Neural crest cell (in vitro differentiated cells): ENCODE measurements at places on chromosomes 5 and 9. TPM values are rescaled to one million over a fixed set of nuclear protein-coding genes. Genes with fewer than 3 reads are reported as not detected.

SLC4A9 gene
- total RNA-seq, result not detected in 2 replicates

TTC39B gene
- total RNA-seq, result 3.7 TPM in 2 replicates

AMBP gene
- total RNA-seq, result 0.40 TPM in 1 of 2 replicates, not detected in the other

CDKN2B gene
- not detected in 2 replicates for total RNA-seq

ANXA6 gene
- total RNA-seq, result 142 and 151 TPM in 2 replicates

TRIM52 gene
- total RNA-seq, result 9.0 TPM in 2 replicates

GFI1B gene
- total RNA-seq, result not detected in 2 replicates

GARNL3 gene
- 10.3 and 10.5 TPM in 2 replicates for total RNA-seq

ZNF483 gene
- total RNA-seq, result 26.0 and 28.7 TPM in 2 replicates

CDX1 gene
- not detected in 2 replicates for total RNA-seq

PLPPR1 gene
- 3.2 and 4.7 TPM in 2 replicates for total RNA-seq

DNA sequence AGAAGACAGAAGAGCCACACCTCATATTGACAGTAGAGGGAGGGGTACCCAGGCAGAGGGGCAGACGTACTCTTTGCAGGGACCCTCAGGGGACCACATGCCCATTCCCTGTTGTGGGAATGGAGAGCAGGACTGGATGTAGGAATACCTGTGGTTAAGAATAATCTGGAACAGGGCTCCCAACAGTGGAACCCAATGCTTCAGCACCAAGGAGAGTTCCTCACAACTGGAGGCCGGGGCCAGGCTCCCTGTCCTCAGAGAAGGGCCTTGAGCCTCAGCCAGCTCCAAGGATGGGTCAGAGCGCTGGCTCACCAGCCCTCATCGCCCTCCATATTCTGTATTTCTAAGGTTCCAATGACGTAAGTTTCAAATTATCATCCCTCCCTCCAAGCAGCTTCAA is 7.4 kb upstream of the SHC3 start:
- peak; percentile 42 for DNase-seq

DNA sequence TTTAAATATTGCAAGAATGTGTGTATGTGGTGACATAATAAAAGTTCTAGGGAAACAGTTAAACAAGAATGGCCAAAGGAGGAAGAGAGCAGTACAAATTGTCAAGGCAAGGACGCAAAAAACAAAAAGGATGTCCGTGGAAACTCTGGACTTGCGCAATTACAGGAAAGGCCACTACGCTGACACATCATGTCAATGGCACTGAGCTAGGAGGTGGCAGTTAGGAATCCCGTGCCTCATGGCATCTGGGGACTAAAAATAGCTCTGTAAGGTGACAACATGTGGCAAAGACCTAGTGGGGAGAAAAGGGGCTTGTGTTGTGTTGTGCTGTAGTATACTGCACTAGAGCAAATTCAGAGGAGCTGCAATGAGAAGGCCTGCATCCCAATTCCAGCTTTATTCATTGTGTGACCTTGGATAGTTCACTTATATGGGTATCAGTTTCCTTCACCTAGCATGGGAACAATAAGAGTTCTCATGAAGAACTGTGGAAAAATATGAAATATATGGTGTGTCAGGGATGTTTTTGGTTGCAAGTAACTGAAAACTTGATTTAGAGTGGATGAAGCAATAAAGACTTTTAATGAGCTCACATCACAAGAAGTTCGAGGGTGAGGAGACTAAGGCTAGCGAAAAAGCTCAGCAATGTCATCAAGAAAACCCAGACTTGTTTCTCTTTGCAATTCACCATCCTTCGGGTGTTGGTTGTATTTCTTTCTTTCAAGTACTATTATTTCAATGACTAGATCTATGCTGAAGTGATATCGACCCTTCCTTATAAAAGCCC is 124.1 kb upstream of the STC2 start:
- DNase-seq, result no peak

DNA sequence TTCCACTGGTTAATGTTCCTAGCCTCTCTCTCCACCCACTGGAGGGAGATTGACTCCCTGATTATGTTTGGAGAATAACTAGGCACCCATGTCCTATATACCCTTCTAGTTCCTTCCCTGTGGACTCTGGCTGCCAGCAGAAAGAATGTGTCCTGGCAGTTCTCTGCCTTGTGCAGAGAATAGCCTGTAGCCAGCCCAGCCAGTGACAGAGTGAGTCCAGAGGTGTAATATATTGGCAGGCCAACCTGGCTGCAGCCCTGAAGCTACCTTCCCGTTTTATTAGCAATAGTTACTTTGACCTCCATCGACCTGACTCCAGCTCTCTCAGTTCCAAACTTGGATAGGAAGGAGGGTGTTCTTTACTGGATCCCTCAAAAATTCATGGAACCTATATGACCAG is 8.1 kb downstream of the SETD9 start:
- no peak for DNase-seq

DNA sequence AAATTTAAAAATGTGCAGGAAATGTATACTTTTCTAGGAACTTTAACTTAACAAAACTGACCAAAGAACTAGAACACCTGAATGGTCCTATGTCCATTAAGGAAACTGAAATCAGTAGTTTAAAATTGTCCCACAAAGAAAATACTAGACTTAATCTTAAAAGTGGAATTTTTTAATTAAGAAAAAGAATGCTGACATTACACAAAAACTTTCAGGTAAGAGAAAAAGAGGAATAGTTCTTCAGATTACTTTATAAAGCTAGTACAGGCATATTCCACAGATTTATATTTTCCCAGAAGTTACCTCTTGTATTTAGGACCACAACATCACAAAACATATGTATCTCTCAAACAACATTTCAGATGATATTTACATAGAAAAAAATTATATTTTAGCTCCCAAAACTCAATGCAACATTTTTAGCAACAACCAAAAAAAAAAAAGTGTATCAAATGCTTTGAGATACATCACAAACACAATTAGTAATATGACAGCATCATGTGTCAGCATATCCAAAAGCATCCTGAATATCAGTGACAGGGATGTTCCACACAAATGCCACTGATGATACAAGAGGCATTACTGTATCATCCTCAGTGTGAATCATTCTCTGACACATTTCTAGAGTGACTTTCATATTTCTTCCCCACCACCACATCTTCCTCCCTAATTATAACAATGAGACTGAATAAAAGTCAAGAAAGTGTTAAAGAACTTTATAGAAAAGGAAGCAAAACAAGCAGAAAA is 264.0 kb downstream of the EPB41L4A start:
- no peak for DNase-seq

- DNase-seq, result no peak
Observed at GRCh38 chr5:114390431-114390830, 28.6 kb downstream of the KCNN2 start.

GRCh38 chr5:41527201-41527779 is 16.9 kb upstream of the PLCXD3 start:
- DNase-seq, result no peak

DNA sequence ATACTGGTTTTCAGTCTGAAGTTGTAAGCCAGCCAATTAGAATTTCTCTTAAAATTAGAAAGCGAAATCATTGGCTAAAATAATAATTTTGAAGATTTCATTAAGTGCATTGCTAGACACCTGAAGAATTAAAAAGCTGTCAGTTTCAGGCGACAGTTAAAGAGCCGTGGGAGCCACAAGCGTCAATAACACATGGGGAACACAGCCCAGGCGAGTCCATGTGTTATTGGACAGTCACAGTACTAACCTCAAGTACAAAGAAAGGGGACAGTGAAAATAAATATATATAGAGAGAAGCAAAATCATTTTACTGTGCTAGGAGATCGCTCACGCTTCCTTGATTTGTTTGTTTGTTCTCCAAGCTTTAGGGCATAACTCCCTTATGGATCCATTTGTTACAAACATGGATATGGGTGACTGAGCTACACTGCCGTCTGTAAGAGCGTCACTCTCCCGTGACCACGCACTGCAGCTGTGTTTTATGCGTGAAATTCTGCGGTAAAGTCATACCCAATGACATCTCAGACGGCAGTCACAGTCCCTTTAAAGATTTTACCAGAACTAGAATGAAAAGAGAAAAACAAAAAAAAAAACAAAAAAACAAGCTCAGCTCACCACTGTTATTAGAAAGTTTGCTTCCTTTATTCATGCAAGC is 83.2 kb downstream of the USP20 start:
- no peak for DNase-seq

DNA sequence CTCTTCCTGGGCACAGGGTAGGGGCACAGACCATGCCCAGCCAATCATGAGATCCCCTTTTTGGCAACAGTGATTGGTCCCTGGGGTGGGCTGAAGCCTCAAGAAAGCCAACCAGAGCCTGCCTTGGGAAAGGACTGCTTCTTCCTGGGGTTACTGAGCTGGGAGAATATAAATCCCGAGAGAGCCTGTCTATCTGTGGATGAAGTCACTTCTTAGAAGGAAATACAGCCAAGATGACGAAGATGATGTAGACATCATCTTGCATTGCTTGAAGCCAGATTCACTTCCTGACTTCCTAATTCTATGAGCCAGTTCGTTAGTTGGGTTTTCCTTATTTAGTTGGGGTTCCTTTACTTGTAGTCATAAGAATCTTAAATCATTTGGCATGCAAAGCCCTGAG is 50.1 kb upstream of the PWWP2A start:
- DNase-seq, result no peak

DNA sequence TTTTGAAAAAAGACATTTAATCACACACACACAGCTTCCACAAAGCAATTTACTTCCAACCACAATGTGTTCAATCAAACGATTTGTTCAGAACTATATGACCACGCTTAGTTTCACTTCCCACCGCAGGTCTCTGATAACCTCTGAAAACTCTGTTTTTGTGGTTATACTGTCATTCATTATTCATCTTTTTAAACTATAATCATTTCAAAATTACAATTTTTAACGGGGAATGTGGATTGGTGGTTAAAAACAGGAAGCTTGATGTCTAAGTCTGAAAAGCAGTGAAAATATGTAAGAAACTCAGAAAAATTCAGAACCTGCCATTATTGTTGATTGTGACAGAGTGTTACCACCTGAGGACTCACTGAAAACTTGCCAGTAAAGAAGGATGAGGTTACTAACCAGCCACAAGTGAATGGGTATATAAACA is 12.7 kb upstream of the TMEM174 start:
- no peak for DNase-seq

DNA sequence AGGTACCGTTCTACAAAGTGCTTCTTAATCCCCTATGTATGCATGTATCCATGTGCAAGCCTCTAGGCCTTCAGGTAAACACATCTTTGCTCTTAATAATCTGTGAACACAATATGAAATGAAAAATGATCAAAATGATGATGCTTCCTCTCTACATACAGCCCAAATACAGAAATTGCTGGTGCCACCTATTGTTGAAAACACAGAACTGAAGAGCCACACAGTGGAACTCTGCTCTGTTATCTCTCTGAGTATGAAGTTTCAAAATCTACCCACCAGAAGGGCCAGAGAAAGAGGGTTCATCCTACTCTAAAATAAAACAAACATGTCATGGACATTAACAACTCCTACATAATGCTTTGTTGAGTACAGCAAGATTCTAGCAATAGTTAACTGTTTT is 71.3 kb downstream of the GLIS3 start:
- no peak for DNase-seq

GRCh38 chr9:32989660-32990059 is 11.8 kb downstream of the APTX start:
- no peak for DNase-seq

- no peak for DNase-seq
Observed at GRCh38 chr5:73354406-73354805, 94.2 kb downstream of the FOXD1 start.

- no peak for DNase-seq
Observed at GRCh38 chr5:176882567-176882903, 16.6 kb downstream of the HK3 start.

DNA sequence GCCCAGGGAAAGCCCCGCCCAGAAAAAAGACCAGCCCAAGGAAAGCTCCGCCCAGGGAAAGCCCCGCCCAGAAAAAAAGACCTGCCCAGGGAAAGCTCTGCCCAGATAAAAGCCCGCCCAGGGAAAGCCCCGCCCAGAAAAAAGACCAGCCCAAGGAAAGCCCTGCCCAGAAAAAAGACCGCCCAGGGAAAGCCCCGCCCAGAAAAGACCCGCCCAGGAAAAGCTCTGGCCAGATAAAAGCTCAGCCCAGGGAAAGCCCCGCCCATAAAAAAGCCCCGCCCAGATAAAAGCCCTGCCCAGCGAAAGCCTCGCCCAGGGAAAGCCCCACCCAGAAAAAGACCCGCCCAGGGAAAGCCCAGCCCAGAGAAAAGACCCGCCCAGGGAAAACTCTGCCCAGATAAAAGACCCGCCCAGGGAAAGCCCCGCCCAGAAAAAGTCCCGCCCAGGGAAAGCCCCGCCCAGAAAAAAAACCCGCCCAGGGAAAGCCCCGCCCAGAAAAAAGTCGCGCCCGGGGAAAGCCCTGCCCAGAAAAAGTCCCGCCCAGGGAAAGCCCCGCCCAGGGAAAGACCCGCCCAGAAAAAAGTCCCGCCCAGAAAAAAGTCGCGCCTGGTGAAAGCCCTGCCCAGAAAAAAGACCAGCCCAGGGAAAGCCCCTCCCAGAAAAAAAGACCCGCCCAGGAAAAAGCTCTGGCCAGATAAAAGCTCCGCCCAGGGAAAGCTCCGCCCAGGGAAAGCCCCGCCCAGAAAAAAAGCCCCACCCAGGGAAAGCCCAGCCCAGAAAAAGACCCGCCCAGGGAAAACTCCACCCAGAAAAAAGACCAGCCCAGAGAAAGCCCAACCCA is 11.9 kb downstream of the GRIN1 start:
- no peak for DNase-seq

GRCh38 chr5:84028093-84028492 is 307.4 kb upstream of the HAPLN1 start:
- DNase-seq, result no peak

DNA sequence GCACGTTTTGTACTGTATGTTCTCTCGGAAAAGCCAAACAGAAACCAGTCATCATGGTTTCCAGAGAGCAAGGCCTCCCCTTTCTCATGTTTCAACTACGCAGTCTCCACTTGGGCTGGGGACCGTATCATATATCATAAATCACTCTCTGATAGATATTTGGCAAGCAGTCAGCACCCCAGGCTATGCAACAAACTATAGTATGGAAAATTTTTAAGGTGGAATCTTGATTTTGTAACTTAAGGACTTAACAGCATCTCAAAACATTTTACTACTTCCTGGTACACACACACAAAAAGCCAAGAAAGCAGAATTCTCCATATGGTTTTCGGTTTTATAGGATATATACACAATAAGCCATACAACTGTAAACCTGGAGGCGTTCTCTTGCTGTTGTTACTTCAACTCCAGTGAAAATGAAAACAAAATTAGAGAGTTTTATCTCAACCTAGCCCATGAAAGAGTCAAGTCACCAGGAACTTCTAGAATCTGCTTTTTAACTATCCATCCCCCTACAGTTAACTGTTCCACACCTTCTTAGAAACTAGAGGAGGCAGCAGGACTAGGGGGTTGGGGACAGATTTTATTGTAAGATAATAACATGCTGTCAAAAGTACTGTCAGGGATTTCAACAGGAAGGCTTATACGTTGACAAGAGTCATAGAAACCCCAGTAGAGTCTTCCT is 283.4 kb downstream of the NFIB start:
- DNase-seq, result no peak
